Esophagus squamous epithelium (tissue), 5 donors: ENCODE measurements at places on chromosomes 6 and 20.

DNA sequence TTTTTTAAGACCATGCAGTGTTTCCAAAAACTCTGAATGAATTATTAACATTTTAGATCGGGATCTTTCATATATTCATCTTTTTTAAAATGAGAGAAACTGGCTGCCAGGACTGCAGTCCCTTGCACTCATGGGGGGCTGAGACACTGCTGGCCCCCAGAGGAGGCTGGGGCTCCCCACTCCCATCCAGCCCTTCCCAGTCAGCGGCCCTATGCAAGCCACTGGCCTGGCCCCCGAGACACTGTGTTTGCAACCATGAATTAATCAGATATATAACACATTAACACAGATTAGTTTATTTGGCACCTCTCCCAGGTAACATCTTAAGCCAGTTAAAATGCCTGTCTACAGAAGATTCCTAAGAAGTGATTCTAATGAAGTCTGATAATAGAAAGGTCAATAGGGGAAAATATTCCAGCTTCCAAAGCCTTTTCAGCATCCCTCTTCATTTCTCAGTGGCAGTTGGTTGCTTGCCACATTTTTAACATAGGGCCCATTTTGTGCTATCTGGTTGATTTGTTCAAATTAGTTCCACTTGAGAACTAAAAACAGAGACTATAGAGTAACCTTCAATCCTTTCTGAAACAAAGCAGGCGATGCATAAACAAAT, 184.4 kb upstream of the FBXL4 start:
- DNase-seq = no peak

DNA sequence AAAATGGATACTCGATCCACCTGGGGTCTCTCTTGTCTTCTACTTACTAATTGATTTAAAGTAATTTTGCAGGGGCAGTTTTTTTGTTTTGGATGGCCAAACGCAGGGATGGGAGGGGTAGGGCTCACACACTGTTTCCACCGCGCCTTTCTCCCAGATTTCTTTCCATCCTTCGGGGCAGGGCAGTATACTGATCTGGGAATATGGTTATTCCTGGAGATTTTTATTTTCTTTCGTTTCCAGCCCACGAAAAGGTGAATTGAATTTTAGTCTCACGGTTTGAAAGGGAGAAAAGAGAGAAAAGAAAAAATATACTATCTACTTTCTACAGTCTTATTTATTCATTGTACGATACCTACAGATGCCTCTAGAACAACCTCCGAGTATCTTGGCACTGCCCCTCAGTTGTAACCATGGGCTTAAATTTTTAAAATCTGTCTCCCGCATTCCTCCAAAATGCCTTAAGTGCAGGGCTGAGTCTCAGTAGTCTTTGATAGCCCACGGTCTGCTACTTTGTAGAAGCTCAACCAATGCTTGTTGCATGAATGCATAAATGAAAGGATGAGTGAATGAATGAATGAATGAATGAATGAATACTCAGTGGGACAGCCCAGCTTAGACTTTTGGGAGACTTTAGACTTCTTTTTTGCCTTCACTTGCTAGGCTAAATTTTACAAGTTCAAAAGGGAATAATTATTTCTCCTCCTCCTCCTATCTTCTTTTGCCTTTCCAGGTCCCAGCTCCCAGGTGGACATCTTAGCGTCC, 18.1 kb upstream of the TRIM27 start:
- DNase-seq = no peak

- no peak for DNase-seq
Observed at GRCh38 chr6:3549314-3549940, 92.6 kb upstream of the SLC22A23 start.

DNA sequence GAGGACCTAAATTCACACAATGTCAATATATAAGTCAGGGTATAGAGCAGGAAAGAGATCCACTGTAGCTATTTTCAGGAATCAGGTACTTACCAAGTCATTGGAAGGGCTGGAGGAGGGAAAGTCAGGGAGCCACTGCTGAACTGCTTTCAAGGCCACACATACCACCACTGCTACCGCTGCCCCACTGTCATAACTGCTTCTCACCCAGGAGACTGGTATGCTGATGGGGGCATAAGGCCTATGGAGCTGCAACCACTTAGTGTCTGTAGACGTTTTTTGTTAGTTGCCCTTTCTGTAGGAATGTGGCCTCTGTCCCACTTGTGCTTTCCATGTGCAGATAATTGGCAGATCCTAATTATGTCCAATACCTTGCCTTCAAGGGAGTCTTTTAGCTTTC, 5.4 kb downstream of the SMAP1 start:
- DNase-seq = no peak

DNA sequence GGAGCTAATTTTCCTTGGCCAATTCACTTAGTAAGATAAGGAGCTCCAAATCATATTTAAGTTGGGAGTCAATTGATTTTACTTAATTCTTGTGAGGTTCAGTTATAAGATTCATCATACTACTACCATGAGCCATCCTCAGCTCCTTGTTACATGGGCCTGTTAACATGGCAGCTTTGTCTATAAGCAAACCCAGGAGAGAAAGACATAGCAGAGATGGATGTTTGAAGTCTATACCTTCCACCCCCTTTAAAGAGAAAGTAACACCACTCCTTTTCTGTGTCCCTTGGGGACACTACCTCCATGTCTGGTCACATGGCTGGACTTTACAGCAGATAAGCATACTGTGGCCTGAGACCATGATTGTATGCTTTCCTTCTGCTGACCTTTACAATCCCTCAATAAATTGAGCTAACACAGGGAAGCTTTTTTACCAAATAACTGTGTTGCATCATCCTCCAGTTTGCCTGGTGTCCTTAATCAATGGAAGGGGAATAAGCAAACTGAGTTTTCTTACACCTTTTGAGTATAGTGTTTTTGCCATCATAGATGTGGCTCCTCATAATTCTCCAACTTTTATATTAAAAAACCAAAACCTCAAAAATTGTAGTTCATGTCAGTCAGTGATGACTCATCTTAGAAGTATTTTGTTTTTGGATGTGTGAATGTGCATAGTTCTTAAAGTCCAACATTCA, 9.8 kb upstream of the ZNFX1 start:
- no peak for DNase-seq
